ENCODE measurements at places on chromosomes 2 and 18.

DNA sequence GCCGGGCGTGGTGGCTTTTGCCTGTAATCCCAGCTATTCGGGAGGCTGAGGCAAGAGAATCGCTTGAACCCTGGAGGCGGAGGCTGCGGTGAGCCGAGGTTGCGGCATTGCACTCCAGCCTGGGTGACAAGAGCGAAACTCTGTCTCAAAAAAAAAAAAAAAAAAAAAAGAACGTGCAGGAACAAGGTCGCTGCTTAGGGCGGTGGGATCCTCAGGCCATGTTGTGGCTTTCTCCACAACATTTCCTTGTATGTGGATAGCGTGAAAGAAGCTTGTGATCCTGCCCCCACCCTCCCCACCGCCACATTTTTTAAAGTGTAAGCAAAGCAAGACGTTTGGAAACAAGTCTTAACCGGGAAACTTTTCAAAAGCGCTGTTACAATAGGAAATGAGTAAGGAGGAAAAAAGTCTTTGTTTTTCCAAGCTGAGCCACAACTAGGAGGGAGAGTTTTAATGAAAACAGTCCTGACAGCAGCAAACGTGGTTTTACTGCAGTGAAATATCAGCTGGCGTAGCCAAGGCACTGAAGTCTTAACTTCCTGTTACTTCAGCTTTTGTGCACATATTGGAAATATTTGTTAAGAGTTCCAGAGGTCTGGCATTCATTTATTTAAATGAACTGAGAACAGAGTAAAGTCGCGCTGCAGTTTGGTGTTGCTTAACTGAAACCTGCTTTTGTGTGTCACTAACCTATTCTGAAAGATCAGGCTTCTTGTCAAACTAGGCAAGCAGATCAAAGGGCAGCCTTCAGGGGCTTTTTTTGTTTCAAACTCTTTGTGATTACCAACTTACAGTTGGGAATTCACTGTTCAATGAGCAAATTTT, 3.8 kb downstream of the TGIF1 start:
- DNase-seq = peak; percentile 61

DNA sequence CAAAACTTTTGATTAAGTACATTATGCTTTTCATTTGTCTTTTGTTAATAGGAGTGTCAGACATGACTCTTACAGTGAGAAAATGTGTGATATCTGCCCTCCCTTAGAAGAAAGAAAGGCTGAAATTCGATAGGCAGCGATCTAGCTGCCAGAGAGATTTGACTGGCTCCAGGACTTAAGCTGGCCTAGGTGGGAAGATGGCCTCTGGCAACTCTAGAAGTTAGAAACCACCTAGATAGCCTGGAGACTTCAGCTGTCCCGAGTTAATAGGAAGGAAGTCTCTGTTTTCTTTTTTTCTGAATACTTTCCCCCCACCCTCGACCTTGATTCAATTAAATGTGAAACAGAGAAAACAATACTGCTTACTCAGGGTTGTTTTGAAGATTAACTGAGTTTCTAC, 1194.7 kb upstream of the CRIM1 start:
- no peak for DNase-seq

GRCh38 chr18:32847691-32848090, 74.9 kb upstream of the KLHL14 start:
- DNase-seq = no peak

- no peak for DNase-seq
Observed at GRCh38 chr2:235614176-235614860, 120.5 kb downstream of the AGAP1 start.
